Right forelimb (tissue), 1 donor: ENCODE measurements at places on chromosomes 3 and 15.

DNA sequence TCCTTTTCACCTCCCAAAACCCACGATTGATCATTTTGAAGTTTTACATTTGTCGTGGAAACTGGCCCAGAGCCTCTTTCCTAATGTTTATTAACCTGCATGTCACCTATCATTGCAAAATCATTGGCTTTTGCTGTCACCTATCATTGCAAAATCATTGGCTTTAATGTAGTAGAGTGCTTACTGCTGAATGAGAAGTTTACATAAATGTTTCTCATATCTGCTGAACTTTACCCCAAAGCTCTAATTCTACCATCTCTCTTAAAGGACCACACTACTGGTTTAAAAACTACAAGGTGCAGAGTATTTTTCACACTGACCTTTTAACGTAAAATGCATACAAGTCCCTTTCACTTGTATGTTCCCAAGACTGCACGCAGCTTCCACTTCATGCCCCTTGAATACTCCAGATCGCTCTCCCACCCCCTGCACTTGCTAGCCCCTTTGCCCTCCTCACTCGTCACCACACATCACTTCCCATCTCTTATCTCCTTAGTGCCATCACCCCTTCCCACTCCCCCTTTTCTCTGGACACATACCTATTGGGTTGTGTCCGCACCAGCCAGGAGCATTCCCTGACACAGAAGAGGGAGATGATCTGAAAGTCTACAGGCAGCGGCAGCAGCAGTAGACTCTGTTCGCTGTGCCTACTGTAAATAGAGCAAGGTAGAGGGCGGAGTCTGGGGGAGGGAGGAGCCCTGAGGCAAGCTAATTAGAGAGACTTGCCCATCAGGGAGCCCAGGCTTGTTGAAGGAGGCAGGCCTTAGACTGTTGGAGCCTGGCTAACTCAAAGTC lies 30.2 kb upstream of the ATOSA start:
- DNase-seq: no peak

GRCh38 chr3:29644261-29644660 lies 363.4 kb downstream of the RBMS3 start:
- no peak for DNase-seq

- no peak for DNase-seq
Measured at GRCh38 chr15:92095693-92096092, 242.2 kb downstream of the SLCO3A1 start.

DNA sequence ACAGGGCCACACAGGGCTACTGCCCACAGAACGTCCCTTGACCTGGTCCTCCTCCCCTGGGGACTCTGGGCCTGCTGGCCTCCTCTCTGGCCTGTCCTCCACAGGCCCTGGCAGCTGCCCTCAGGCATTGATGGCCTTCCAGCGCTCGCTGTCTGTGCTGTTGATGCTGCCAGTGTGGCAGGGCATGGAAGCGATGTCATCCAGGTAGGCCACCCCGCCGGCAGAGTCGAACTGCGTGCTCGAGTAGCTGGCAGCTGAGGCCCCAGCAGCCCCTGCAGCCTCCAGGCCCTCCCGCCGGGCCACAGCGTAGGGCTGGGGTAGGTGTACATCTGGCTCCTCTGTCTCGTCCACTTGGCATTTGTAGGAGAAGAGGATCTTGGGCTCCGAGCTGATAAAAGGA lies 17.1 kb downstream of the TPRA1 start:
- no peak for DNase-seq

DNA sequence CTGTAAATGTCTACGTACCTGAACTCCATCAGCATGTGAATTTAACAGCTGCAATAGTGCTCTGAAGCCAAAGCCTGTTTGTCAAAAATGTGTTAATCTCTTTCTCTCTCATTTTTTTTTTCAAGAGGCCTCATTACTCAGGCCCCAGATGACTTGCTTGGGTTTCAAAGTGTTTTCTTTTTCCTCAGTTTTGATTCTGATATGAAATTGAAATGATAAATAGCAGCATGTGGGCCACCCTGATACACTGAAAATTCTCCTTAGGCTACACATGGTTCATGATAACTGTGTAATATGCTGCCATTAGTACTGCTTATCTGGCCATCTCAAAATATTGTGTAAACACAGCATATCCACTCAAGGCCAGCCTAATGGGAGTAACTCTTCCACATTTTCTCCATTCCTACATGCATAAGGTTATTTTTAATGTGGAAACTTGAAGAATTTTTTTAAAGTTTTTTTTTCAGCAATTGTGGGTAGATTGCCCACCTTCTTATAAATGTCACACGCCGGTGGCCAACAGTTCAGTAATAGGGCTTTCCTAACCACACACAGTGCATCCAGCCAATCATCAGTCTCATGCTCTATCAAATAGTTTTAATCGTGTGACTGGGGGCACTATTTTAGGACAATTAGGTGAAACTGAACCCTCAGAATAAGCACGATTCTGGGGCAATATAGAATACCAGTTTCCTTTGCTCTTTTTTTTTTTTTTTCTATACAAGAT lies 13.1 kb upstream of the DENND4A start:
- DNase-seq: no peak

DNA sequence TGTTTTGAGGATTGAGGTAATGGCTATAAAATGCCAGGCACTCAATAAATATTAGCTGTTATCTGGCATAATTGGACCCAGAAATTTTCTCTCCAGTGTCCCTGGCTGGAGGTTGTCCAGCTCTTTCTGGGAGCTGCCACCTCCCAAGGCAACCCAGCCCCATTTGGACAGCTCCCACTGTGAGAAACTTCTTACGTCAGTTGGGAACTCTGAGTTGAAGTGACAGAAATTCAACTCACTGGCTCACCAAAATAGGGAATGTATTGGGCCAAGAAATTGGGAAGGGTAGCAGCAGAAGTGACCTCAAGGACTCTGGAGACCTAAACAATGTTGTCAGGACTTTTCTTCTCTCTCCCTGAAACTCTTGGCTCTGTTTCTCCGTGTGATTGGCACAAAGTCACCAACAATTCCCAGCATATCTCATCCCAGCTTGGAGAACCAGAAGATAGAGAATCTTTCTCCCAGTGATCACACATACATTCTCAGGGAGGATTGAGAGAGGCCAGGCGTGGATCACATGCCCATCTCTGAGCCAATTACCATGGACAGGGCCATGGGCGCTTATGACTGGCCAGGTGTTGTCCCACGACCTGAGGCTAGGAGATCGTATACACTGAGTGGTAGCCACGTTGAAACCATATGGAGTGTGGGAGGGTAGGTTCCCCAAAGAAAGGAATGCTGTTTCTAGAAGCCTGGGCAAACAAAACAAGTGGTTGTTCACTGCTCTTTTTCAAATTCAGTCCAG lies 22.5 kb upstream of the HCN4 start:
- no peak for DNase-seq
